ENCODE measurements at places on chromosomes 1 and 21.

- no peak for DNase-seq
Measured at GRCh38 chr1:60835649-60836048, 246.7 kb upstream of the NFIA start.

- no peak for DNase-seq
Measured at GRCh38 chr1:174743654-174744561, 255.8 kb upstream of the CACYBP start.

- no peak for DNase-seq
Measured at GRCh38 chr1:209871430-209871829, 43.7 kb downstream of the UTP25 start.

DNA sequence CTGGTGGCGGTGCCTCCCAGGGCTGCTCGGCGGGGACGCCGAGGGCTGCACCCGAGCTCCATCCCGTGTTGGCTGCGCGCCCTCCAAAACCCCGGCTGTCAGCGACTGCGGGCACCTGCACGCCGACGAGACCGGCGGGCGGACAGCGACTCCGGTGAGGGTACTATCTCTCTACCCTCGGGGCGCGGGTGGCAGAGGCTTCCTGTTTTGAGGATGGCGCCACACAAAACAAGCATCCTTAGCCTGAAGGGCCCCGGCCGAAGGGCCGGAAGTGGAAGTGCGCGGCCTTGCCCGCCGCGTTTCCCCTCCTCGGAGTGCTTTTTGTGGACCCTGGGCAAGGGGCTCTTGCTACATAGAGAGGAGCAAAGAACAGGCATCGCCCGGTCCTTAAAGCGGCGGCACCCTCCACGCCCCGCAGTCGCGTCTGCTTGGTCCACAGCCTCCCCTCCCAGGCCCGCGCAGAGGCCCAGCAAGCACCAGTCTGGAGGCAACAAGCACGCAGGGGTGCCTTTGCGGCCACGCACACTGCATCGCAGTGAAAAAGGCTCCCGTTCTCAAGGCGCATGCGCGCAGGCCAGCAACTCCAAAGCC, 561 bp upstream of the COQ8A start:
- no peak for DNase-seq

DNA sequence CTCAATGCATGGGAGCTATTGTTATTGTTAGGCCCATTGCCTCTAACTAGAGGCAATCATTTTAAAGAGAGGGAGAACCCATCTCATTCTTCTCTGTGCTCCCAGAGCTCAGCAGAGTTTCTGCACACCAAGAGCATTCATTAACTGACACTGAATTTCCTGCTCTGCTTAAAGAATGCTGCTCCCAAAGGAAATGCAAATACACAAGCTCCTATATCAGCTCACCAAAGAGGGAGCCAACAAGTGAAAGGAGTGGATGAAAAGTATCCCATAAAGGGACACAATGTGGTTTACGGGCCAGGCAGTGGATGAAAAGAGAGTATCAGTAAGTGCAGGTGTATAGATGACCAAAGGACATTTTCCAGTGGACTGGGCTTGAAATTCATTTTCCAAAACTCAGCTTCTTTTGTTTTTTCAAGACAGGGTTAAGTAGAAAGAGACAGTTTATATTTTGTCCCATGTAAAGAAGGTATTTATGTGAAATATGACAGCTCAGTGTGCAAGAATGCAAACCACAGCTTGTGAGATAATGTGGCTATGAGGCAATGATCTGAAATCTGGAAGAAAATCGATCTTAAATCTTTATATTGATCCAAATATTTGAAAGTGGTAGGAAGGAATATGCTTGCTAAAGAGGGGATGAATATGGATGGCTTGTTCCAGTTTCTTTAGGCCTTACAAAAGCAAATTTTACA, 207.7 kb upstream of the CAMK1G start:
- no peak for DNase-seq

GRCh38 chr1:162386292-162387225, 5.0 kb downstream of the C1orf226 start:
- DNase-seq, result no peak

Measured in stimulated activated CD4-positive, alpha-beta T cell treated with anti-CD3 and anti-CD28 coated beads, Interleukin-1b, Interleukin-23, amount 100 ng/mL, for 1 hour (primary cell).